ENCODE measurements at places on chromosomes 2 and 18.
A peak's percentile ranks its signal among the peaks of the same experiment; 100 is the strongest.

- peak; percentile 13 for DNase-seq
Observed at GRCh38 chr2:98730053-98730706, 752 bp downstream of the MGAT4A start.

DNA sequence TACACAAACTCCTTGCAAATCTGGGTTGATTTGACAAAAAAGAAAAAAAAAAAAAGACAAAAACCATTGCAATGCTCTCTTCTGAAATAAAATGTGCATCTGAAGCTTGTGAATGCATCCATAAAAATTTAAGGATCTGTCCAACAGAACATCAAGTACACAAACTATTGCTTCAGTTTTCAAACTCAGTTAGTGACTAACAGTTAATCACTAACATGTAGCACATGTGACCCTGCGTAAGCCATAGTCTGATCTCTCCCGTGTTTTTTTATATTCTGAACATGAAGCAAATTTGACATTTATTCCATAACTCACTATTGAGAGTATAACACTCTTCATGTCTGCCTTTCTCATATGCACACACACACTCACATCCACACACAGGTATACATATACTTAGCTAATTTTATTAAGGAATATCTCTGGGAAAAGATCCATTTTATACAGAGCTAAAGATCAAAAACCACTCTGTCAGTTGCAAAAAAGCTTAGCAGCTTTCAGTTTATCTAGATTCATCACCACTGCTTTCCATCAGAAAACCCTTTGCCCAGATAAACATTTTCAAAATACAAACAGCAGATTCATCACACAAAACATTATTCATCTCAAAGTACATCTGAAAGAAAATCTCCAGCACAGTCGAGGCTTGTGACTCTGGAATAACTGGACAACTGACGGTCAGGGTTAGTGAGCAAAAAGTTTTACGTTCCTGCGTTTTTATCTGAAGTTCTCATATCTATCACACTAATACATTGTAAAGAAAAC lies 1000.4 kb upstream of the ACVR2A start:
- no peak for DNase-seq

- no peak for DNase-seq
Observed at GRCh38 chr2:217787160-217787877, 215.5 kb downstream of the TNS1 start.

GRCh38 chr18:13613099-13613498 lies 113.3 kb downstream of the FAM210A start:
- no peak for DNase-seq

- no peak for DNase-seq
Observed at GRCh38 chr2:231514951-231515297, 15.3 kb downstream of the NMUR1 start.

DNA sequence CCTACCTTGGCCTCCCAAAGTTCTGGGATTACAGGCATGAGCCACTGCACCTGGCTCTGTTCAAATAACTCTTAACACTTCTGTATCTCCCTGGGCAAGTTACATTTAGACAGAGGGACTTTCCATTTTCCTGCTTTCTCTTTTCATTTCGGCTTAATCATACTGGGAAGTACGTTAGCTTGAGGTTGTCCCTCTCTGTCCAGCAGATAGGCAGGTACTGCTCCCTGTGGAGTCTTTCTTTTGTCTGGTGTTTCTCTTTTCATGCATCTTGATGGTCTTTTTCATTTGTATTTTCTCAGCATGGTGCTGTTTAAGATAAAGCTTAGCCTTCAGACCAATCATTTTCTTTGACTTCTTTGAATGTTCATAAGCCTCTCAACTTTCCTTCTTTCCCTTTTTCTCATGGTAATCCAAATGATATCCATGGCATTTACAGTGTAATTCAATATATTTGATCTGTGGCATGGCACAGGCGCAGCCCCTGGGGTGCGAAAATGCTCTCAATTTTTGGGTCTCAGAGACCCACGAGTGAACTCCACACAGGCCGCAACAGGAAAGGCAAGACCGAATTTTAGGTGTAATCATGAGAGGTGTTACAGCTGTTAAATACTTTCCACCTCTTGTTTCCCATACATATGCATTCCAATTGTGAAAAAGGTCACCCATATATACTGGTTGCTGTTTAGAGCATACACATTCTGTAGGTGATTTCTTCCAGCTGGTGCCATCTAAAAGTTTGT lies 99.9 kb upstream of the MYO3B start:
- DNase-seq, result no peak

DNA sequence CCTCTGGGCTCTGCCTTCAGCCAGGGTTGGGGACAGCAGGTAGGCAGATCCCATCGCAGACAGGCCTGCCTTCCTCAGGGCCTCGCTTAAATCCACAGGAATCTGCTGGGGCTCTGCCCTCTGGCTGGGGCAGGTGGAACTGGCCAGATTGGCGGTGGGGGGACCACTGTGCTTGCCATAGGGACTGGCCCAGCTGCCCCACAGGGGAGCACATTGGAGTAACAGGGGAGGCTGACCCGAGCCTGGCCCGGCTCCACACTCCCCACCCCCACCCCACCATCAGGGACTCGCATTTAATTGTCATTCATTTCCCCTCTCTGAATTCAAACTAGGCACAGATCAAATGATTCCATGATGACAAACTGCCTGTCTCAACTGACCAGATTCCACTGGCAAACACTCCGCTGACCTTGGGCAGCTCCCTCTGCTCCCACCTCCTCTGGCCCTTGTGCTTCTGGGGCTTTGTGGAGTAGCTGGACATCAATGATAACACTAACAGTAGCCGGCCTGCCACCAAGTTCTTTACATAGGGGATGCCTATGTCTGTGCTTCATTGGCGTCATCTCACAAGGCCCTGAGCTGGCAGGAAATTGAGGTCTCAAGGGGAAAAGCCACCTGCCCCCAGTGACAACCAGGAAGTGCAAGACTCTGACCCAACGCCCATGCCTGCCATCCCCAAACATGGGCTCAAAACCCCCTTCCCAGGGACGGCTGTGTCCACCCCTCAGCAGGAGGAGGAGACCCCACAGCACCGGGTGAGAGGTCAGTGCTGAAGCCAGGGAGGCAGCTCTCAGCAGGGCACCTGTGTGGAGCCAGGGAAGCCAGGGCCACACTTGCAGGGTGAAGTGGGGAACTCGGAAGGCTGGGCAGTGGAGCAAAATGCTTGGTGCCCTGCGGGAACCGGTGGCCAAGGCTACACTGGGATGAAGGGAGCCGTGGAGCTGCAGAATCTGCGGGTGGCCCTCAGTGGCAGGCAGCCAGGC lies 2.1 kb upstream of the B3GNT7 start:
- DNase-seq, result no peak

DNA sequence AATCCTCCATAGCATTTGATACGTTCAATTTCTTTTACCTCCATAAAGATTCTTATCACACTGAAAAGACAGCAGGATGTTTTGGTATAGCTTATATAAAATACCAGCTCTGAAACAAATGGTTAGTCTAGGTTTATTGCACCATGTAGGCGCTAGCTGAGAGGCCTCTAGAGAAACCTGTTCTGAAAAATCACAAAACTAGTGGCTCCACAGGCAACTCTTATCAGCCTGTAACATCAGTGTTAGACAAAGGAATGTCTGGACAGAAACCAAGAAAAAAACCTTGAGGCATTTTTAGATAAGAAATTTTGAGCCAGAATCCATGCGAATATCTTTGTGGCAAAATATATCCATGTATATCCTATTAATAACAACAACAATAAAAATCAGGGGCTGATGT lies 440.4 kb upstream of the MAP2 start:
- no peak for DNase-seq

GRCh38 chr2:159172403-159172802 lies 114.1 kb downstream of the WDSUB1 start:
- DNase-seq, result no peak

DNA sequence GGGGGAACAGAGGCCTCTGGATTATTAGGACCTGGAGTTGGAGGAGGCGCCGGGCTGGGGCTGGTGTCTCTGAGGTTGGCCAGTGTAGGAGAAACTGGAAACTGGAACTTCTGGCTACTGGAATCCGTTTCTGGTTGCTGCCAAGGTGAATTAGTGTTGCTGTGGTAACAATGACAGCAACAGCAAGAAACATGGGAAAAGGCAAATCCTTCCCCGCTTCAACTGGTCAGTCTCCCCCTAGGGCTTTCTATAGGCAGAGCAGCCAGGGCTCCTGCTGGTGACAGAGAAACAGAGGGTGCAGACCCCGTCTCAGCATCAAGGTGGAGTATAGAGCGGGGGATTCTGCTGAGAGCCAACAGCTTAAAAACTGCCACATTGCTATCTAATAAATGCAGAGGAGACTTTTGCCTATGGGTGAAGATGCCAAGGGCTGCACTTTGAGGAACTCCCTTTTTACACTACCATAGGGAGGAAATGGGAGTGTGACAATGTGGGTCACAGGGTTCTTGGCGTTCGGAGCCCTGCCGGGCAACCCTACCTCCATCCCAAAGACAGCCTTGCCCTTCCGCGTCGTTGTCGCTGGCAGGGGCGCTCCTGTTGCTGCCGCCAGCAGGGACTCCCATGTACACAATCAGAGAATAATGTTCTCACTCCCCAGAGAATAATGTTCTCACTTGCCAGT lies 81.4 kb upstream of the CABLES1 start:
- DNase-seq, result no peak

DNA sequence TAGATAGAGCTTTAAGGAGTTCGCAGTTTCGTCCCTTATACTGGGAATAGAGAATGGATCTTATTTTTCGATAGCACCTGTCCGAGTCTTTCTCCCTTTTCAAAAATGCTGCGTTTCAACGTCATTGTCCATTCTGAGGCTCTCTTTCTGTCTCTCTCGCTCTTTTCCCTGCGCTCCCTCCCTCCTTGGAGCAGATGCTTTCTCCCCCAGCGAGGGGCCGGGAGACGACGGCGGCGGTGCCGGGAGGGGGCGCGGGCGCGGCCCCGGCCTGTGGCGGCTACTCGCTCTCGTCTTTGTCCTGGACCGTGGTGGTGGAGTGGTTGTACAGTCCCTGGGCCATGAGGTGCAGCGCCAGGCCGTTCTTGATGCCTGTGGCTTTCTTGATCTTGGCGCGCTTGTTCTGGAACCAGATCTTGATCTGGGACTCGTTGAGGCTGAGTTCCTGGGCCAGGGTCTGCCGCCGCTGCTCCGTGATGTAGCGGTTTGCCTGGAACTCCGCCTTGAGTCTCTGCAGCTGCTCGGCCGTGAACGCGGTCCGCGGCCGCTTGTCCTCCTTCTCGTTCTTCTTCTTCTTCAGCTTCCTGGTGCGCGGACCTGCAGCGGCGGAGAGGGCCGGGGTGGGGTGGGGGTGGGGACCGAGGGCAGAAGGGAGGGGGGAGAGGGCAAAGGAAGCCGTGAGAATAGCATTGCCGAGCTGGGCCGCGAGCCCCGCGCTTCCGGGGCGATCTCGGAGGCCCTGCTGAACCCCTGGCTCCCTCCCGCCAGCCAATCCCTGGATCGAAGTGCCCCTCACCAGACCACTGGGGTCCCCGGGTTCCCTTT lies 4.6 kb downstream of the EN1 start:
- no peak for DNase-seq

DNA sequence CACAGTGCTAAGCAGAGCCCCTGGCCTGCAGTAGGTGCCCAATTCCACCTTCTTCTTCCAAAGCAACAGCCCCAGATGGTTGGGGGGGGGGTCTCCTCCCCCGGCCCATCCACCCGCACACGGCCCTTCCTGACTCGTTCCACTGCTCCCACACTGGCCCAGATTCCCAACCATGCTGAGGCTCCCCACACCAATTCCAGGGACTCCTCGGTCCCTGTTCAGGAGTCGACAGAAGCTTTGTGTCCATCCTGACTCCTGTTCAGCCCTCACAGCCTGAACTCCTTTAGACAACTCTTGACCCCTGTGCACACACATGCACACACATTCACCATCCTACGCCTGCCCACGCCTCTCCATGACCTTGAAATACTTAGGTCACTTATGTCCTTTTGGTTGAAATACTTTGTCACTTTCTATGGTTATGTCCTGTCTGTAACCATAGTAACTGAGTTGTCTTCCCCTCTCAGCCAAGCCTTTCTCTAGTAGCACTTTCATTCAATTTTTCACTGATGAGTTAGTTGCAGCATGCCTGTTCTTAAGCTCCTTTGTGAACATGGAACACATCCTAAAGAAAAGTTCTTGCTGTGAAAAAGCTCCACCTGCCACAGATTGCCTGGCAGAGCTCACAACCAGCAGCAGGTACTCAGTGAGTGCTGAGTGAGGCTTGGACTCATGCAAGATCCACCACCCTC lies 225.8 kb downstream of the SEPTIN10 start:
- no peak for DNase-seq

DNA sequence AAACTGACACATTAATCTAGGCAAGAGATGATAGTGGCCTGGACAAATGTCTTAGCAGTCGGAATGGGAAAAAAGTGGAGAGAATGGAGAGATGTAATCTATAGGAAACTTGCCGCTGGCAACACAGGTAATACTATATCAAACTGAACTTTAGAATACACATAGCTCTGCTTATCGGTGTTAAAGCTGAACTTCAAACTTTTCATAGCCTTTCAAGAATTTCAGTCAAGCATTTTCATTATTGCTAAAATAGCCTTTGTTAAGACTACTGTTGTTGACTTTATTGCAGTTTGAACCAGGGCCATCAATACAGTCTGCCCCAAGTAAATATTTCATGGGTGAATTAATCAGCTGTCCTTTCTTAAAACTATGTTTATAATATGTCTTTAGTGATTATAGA lies 12.9 kb upstream of the CHST9 start:
- DNase-seq, result no peak

DNA sequence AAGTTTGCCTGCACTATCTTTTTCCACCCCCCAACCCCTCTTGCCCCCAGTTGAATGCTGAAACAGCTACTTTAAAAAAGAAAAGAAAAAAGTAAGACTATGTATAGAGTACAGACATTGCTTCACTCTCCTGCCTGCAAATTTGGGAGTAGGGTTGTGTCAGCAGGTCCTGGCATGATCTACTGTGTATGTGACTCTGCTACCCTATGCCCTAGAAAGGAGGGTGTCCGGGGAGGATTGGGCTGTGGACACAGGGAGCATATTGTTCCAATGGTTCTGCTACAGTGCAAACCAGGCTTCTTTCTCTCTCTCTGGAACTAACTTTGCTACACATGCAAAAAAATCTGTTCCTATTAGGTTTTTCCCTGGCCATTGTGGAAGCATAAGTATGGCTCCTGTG lies 9.9 kb upstream of the ZEB2 start:
- no peak for DNase-seq

DNA sequence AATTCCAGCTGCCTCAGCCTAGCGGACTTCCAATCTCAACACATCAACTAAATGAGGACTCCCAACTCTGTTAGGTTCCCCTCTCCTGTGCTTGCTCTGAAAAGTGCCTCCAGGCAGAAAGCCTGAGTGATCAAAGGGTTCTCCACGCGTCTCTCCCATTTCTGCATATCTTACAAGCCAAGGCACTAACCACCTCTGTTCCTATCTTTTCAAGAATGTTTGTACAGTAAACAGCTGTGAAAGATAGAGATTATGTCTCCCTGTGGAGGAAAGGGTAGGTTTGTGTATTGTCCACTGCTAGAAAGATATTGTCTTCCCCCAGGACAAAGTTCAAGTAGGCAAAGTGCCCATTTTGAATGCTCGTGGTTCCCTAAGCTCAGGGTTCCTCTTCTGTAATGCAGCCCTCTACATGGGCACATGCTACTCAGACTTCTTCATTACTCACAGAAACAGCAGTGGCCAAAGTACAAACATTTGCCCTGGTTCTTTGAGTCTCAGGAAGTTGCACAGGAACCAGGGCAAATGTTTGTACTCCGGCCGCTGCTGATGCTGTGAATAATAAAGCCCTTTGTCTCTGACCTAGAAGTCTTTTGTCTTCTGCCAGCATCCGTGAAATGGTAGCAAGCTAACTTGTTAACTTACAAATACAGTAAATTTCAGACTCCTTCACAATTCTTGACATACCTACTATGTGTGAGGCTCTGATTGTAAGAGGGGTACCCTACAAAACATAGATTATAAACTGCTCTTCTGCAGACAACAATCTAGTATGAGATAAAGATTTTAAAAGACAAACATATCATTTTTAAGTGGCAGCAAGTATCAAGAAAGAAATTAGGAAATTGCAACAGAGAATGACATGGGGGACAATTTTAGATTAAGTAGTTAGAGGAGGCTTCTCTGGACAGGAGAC lies 44.5 kb downstream of the PKDCC start:
- no peak for DNase-seq

All from NCI-H748 treated with DMSO at 0.1 percent for 48 hours (cell line).